ENCODE measurements at places on chromosomes 3 and 15.

GRCh38 chr15:36612063-36612788 lies 32.8 kb downstream of the CDIN1 start:
- DNase-seq: peak; percentile 81

GRCh38 chr15:90360746-90361145 lies 8.7 kb downstream of the ZNF774 start:
- DNase-seq: no peak

- DNase-seq: no peak
Observed at GRCh38 chr3:107116251-107116650, 261.0 kb upstream of the CCDC54 start.

DNA sequence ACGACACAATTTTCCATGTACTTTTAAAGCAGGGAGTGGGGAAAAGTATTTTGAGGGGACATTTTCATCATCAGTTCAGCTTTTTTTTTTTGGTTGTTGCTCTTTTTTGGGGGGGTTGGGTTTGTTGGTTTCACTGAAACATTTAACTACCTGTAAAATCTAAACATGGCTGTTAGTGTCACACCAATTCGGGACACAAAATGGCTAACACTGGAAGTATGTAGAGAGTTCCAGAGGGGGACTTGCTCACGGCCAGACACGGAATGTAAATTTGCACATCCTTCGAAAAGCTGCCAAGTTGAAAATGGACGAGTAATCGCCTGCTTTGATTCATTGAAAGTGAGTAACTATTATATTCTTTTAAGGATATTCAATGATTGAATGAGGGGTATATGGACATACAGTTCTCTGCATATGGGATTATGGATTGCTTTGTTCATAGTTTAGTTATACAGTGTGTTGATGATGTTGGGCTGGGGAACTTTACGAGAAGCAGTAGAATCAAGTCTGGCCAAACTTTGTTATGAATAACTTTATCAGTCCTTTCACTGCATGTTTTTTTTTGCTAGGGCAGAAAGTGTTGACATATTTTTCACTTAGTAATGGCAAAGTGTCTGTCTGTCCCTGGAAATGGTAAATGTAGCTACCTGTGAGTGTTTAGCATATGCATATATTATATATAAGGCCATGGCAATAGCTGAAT lies 31.5 kb downstream of the MBNL1 start:
- DNase-seq: no peak

DNA sequence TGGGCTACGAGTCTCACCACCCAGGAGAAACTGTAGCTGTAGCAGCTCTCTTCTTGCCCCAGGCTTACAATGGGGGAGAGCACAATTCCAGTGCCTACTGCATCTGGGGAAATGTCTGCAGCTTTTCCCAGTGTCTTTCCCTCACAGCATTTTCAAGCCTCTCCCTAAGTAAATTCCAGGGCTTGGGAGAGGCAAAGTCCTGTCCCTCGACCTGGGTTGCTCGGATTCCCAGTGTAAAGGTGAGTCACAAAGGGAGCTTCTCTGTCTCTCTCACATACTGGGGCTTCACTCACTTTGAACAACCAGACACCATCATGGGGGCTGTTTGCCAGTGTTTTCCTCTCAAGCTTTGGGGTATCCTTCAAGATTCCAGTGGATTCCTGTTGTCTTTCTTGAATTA lies 689.4 kb upstream of the NAALADL2 start:
- no peak for DNase-seq

DNA sequence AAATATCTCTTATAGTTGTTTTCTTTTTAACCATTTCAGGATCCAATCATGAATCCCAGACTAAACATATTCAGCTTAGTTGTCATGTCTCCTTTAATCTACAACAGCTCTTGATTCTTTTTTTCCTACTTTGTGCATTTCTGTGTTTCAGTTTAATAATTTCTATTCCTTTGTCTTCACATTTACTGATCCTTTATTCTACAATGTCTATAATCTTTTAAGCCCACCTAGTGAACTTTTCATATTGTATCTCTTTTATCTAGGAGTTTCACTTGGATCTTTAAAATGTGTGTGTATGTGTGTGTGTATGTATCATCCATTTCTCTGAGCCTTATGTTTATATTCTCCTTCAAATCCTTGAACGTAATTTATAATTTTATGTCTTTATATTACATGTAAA lies 70.1 kb downstream of the RNF13 start:
- DNase-seq: no peak

GRCh38 chr3:50604628-50605588 lies 6.7 kb downstream of the CISH start:
- DNase-seq: no peak

GRCh38 chr3:57006949-57007419 lies 53.5 kb upstream of the SPATA12 start:
- DNase-seq: no peak

GRCh38 chr3:9898467-9899241 lies 4.0 kb upstream of the IL17RE start:
- no peak for DNase-seq

GRCh38 chr15:50871832-50872231 lies 36.7 kb upstream of the AP4E1 start:
- no peak for DNase-seq

DNA sequence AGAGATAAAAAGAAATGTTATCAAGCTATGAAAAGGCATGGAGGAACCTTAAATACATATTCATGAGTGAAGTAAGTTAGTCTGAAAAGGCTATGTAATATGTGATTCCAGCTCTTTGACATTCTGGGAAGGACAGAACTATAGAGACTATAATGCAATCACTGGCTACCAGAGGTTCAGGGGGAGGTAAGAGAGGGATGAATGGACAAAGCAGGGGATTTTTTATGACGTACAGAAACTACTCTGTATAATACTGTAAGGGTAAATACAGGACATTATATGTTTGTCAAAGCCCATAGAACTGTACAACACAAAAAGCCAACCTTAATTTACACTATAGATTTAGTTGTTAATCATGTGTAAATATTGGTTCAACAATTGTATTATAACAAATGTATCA lies 46.1 kb downstream of the MCTP2 start:
- DNase-seq: no peak

DNA sequence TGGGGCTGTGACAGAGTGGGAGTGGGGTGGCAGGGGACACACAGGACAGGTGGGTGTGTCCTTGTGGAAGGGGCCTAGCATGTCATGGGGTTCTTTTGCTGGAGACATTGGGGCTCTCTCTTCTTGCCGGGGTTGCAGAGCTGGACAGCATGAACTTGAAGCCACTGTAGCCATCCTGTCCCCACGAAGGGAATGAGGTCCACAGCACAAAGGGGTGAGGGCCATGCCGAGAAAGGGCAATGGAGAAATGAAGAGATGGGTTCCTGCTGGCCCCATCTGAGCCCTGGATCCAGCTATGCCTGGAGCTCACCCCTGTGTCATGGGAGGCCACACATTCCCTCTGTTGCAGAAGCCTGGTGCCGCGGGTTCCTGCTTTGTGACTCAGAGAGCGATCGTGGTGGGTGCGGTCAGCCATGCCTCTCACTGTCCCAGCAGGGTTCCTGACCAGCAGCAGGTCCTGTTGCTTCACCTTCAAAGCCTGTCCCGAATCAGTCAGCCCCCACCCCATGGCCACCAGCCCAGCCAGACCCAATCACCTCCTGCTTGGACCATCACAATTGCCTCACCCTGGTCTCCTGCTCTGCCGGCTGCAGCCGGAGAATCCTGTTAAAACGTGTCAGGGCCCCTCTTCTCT lies 50.0 kb downstream of the DNAJB8 start:
- DNase-seq: peak; percentile 93

DNA sequence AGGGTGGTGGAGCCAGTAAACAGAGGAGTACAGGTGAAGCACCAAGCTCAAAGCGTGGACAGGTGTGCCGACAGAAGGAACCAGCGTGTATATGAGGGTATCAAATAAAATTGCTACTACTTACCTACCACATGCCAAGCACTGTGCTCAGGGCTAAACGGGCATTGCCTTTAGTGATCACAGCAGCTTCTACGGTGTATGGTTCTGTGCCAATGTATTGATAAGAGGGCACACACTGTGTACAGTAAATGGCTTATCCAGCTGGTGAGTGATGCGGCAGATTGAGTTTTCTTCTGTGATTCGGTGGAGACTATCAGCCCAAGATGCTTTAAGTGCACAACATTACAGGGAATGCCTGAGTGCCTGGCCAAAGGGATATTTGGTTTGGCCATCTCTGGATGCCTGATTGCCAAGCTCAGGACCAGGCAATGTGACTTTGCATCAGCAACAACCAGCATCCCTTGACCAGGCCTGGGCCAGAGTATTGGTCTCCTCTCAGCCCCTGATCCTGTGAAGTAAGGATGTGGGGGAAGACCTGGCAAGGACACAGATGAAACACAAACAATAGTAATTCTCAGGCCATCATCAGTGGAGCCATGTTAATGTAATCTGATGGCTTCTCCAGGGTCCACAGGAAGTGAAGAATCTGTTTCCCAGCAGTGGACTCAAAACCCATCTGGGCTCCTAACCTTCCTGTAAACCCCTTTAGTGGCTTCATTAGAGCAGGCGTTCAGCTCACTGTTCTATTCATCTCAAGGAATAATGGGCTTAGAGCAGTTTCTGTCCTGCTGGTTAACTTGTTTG lies 14.1 kb downstream of the STARD5 start:
- DNase-seq: no peak

DNA sequence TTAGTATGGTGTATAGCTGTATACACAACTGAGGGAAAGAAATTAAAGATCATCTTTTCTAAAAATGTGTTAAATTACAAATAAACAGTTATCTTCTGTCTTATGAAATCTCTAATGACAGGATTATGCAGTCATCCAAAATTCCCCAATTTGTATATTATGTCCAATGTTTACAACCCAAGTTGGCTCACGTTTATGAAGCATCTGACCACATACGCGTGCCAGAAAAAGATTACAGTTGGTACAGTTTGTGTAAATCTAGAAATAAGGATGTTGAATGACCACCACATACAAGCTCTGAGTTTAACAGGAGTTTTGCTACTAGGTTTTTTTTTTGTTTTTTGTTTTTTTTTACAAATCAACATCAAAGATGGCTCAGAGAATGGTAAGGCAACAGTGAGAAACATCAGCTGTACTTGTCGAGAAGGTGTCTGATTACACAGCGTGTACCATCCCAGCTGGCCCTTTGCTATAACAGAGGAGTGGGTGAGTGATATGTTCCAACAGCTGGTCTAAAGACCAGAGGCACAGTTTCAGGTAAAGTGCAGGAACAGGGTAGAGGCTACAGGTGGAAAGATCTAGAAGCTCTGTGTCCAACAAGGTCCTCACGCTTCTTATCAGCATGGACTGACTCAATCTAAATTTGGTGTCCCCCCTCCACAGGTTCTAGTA lies 47.1 kb downstream of the USF3 start:
- DNase-seq: no peak

DNA sequence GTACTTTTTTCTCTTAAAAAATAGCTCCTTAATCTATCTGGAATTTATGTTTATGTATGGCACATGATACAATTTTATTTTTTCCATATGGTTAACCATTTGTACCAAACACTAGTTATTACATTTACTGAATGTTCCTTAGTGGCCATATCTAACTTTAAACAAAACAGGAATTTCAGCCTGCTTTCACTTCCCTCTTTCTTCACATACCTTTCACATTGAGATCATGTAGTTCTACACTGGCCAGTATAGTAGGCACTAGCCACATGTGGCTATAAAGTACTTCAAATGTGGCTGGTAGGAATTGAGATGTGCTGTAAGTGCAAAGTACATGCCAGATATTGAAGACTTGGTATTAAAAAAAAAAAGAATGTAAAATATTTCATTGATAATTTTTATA lies 4.7 kb upstream of the RYK start:
- DNase-seq: no peak

GRCh38 chr3:138078096-138078495 lies 37.3 kb downstream of the DZIP1L start:
- DNase-seq: peak; percentile 77

- DNase-seq: no peak
Observed at GRCh38 chr3:8625991-8626390, 18.6 kb downstream of the SSUH2 start.

- DNase-seq: no peak
Observed at GRCh38 chr15:81859737-81860516, 185.9 kb downstream of the MEX3B start.

- DNase-seq: no peak
Observed at GRCh38 chr3:46561951-46562350, 4.2 kb downstream of the LRRC2 start.

DNA sequence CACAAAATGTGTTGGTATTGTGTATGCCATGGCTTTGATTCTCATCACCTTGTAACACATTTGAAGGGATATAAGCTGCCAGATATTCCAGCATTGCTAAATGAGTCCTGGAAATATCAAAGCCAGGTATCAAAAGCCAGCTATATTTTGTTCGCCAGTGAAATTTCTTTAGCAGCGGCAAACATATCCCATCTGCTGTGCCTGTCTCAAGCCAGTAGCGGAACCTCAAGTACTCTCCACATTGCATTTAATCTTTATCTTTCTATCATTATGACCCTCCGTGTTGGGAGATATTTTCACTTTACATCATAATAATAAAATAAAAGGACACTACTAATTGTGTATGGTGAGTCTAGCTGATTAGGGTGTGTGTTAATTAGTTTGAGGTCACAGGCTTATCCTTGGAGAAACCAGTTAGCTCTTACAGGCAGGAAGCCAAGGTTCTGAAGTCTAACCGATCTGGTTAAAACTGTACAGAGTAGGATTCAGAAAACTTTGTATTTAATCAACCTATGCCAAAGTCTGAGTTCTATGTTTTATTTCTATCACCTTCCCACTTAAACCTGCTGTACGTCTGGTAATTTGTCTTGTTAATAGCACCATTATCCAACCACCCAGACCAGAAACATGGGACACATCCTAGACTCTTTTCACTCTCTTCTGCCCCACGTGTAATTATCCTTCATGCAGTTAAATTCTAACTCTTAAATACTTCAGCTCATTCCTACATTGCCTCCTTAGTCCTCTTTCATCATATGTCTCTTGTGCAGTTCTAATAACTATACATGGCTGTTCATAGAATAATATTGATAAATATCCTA lies 14.5 kb downstream of the TIPARP start:
- no peak for DNase-seq

- no peak for DNase-seq
Observed at GRCh38 chr15:65981837-65982626, 112.7 kb downstream of the RAB11A start.

- DNase-seq: no peak
Observed at GRCh38 chr15:84772467-84772866, 24.1 kb downstream of the ZNF592 start.

All from astrocyte of the spinal cord (primary cell).